ENCODE measurements at places on chromosomes 5 and 9.

DNA sequence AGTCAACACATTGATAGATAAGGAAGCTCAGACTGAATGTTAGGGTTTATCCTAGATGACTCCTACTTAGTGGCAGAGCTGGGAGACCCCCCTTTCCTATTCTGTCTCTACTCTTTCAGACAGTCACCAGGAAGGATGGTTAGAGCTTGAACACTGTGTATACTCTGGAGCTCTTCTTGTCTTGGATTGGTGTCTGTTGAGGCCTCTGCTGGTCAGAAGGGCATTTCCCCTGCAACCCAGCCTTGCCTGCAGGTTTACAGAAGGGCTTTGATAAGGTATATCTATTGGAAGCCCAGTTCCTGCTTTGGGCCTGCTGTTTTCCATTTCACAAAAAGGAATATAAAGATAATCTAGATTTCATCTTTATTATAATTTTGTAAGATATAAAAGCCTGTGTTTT is 71.8 kb downstream of the KDM4C start:
- DNase-seq: no peak

DNA sequence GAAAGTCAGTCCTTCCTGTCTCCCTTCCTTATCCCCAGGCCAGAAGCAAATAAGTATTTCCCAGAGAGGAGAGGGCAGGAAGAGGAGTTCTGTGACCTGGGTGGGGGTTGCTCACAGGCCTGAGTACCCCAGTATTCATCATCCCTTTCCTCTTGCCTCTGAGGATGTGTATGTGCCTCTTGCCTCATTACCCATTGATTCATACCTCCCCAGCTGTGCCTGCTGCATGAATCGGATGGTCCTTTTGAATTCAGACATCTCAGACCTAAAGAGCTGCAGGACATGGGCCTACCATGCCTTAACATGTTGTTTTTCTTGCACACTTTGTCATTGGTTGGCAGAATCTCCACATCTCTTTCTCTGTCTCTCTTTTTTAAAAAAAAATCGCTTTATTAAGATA is 112.8 kb upstream of the SHB start:
- no peak for DNase-seq

DNA sequence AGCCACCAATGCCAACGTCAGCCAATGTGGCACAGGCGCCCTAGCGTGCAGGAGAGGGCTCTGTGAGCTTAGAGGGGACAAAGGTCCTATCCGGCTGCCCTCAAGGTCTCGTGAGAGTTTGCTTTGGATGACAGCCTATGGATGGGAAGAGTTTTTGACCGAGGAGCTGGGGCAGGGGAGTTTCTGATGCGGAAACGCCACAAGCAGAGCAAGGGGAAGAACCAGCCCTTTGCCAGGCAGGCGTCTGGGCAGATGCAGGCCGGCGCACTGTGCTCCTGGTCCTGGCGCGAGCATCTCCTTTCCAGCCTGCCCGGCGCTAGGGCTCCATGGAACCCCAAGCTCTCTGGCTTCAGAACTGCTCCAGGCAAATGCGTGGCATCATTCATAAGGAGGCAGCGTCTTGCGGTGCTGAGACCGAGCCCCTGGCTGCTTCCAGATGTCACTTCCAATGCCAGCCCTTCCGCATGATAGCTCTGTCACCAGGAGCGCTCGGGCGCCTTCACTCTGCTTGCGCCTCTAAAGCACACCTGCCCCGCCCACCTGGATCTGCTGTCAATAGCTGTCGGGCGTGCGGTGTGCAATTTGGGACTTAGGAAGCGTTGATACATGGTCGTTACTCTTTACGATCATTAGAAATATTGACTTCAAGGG is 374.9 kb upstream of the IRX1 start:
- DNase-seq: no peak

- DNase-seq: no peak
These were observed 401.3 kb downstream of the MTRR start for GRCh38 chr5:8270246-8270645.

- DNase-seq: no peak
These were observed 152.8 kb upstream of the DAP start for GRCh38 chr5:10913841-10914240.

DNA sequence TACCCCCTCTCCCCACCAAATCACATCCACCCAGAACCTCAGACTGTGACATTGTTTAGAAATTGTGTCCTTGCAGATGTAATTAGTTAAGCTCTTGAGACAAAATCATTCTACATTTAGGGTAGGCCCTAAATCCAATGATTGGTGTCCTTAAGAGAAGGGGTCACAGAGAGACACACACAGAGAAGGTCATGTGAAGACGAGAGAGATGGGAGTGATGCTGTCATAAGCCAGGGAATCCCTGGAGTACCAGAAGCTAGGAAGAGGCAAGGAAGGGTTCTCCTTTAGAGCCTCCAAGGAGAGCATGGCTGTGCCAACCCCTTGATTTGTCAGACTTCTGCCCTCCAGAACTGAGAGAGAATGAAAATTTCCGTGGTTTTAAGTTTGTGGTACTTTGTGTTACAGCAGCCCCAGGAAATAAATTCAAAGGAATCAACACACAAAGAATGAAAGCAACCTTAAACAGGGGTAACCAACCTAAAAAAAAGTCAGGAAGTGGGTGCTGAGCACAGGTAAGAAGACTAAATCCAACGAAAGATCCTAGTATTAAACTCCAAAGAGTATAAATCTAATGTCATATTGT is 33.6 kb downstream of the TIMD4 start:
- no peak for DNase-seq

DNA sequence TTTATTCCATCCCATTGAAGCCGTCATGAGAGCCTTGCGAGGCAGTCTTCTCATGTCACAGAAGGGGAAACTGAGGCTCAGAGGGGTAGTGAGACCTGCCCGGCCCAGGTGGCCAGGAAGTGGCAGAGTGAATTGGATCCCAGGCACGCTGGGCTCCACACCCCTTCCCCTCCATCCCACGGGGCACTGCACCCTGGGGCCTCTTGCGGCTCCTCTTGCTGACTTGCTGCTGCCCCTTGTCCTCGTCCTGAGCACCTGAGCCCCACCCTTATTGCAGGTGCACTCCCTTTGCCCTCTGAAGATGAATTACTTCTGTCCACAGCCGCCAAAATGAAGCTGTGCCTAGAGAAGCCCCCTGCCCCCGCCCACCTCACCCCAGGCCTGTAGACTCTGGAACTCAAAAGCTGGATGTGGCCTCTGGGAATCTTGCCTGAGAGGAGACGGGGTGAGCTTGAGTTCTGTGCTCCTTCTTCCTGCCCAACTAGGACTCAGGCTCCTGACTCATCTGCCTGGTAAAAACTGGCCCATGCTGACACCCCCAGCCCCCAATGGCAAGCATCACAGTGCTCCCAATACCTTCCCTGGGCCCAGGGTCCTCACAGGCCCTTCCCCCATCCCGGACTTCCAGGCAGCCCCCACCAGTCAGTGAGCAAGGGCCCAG is 6.4 kb downstream of the NEURL1B start:
- no peak for DNase-seq

GRCh38 chr9:94948567-94949235 is 222.2 kb downstream of the AOPEP start:
- no peak for DNase-seq

DNA sequence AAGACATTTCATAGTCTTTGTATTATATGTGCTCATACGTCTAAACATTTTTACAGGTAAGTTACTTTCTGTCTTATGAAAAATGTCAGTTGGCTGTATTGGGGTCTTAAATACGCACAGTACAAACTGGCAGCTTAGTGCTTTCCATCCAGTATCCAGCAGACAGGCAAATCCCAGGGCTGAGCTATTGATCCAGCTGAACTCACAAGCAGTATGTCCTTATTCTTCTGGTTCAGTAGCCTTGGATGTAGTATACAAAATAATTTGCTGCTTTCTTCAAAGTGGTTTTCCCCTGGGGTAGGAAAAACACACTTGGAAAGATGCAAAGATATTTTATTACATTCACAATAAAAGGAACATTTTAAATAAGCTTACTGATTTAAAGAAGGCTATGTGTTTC is 617.2 kb downstream of the NR2F1-AS1 start:
- DNase-seq: no peak

- no peak for DNase-seq
These were observed 98.6 kb downstream of the FBXW11 start for GRCh38 chr5:171907725-171908343.

GRCh38 chr5:167720259-167720658 is 571.2 kb upstream of the WWC1 start:
- no peak for DNase-seq

DNA sequence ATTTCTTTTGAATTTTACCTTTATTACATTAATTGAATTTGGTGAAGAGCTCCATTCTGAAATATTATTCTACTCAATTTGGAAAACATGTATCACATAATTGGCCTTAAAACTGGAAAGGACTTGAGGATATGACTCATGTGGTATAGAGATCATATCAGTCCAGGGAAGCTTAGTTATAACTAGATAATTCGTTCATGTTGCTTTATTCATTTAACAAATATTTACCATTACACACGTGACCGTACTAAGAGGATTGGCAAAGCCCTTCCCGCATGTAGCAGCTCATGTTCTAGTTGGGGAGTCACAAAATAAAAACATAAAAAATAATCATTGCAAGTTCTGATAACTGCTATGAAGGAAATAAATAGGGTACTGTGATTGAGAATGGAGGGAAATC is 1816.5 kb downstream of the MAT2B start:
- no peak for DNase-seq

GRCh38 chr5:170782438-170782837 is 1.1 kb upstream of the GABRP start:
- DNase-seq: no peak

DNA sequence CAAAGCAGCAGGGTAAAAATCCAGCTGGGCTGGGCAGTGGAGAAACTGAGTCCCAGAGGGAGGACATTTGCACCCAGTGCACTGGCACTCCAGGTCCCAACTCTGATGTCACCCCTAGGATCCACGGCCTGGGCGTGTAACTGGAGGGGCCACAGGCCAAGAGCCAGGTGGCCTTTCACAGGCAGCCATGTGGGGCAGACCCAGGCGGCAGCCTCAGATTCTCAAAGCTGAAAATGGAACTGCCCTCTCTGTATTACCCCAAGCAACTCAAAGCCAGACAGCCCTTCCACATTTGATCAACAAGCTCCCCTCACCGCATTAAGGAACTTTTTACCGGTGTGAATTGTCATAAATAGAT is 46.7 kb downstream of the RASGEF1C start:
- no peak for DNase-seq

DNA sequence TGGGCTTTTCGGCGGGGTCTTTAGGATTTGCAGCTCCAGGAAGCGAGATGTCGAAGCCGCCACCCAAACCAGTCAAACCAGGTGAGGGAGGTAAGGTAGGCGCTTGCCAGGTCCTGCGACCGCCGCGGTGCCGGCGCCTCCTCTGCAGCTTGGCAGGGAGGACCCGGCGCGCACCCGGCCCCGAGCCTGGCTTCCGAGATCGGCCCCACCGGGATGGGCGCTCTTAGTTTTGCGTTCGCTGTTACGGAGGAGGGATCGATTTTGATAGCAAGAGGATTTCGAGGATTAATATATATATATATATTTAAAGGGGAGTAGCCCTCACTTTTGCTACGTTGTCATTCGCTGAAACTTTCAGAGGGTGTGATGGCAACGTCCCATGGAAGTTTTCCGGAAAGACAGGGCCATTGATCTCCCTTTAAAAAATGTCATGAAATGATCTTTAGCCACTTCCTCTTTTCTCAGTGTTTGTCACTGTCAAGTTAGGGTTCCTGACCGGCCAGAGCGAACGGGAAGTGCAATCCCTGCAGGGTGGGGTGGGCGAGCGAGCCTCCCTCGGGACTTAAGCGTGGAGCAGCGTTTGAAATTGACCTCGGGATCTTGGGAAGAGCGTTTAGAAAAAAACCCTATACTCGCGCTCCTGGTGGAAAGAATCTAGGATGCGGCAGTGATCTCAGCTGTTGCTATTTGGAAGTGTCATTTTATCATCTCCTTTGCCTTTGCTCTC is 495 bp downstream of the OSTF1 start:
- DNase-seq: no peak

GRCh38 chr5:115168829-115169486 is 750 bp downstream of the TRIM36 start:
- DNase-seq: no peak

Measured in activated CD8-positive, alpha-beta memory T cell treated with anti-CD3 and anti-CD28 coated beads for 1 hour (primary cell).